ENCODE measurements at places on chromosomes 7 and 10. TPM values are rescaled to one million over a fixed set of nuclear protein-coding genes. Genes with fewer than 3 reads are reported as not detected.

- H3K27ac ChIP-seq = peak overlapping the region; percentile 98
- DNase-seq = peak; percentile 28
- no peaks in the 10 kb centered on the region for H3K36me3 ChIP-seq
- peaks cover 37% of the 10 kb centered on the region for H3K4me1 ChIP-seq
- H3K4me3 ChIP-seq = peak overlapping the region; percentile 92
Observed at GRCh38 chr7:44489955-44490350, 505 bp downstream of the NUDCD3 start.

DNA sequence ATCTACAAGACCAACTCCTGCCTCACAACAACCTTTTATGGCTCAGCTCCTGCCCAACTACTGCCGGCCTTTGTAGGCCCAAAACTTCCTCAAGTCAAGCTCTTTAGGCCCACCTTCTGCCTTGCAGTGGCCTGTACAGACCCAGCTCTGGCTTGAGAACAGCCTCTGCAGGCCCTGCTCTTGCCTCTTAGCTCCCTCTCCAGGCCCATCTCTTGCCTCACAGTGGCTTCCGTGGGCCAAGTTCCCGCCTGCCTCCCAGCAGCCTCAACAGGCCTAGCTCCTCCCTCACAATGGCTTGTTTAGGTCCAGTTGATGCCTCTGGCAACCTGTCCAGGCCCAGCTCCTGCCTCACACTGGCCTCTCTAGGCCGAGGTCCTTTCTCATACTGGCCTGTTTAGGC lies 32.4 kb upstream of the VKORC1L1 start:
- H3K27me3 ChIP-seq = no peaks in the 10 kb centered on the region
- no peak for DNase-seq
- no peak overlapping the region for H3K4me3 ChIP-seq
- no peak overlapping the region for H3K27ac ChIP-seq

Gene CPED1
- total RNA-seq = 4.5 TPM

Gene LBX1
- not detected for total RNA-seq

Gene OPN4
- total RNA-seq = not detected

Gene ASZ1
- not detected for total RNA-seq

GRCh38 chr10:60644436-60645130 lies 133.7 kb upstream of the CDK1 start:
- no peak overlapping the region for H3K27ac ChIP-seq
- H3K36me3 ChIP-seq = no peaks in the 10 kb centered on the region
- peaks cover 2% of the 10 kb centered on the region for H3K4me1 ChIP-seq

Gene ZNF487
- 5.9 TPM for total RNA-seq

- no peaks in the 10 kb centered on the region for H3K27me3 ChIP-seq
- DNase-seq = no peak
- no peak overlapping the region for H3K27ac ChIP-seq
Observed at GRCh38 chr7:40848541-40849221, 713.9 kb downstream of the SUGCT start.

Gene PLEKHS1
- total RNA-seq = 0.08 TPM

DNA sequence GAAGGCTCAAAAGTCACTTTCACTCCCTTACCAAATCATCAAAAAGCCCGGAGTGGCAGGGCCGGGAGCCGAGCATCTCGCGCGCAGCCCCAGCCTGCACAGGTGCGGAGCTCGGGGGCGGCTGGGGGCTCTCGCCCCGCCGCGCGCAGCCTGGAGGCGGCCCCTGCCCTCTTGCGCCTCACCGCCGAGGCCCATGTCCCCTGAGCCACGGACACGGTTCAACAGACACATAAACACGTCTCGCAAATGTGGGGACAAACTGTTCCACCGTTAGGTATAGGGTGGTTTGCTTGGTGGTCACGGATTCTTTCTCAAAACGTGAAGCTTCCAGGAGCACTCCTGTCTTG lies 700 bp downstream of the GSAP start:
- H3K27me3 ChIP-seq = no peaks in the 10 kb centered on the region
- H3K4me3 ChIP-seq = peak overlapping the region; percentile 75
- peak overlapping the region; percentile 71 for H3K27ac ChIP-seq
- H3K36me3 ChIP-seq = peaks cover 6% of the 10 kb centered on the region
- peak; percentile 32 for DNase-seq
- H3K4me1 ChIP-seq = peaks cover 7% of the 10 kb centered on the region

GRCh38 chr10:62732841-62733653 lies 71.5 kb upstream of the ADO start:
- peak; percentile 82 for DNase-seq
- no peaks in the 10 kb centered on the region for H3K27me3 ChIP-seq
- H3K36me3 ChIP-seq = no peaks in the 10 kb centered on the region
- H3K4me1 ChIP-seq = peaks cover 49% of the 10 kb centered on the region

Gene MCU
- 7.7 TPM for total RNA-seq

Measured in naive thymus-derived CD4-positive, alpha-beta T cell (primary cell).